Heart left ventricle (tissue), 16 donors: ENCODE measurements at places on chromosomes 1 and 21. TPM values are rescaled to one million over a fixed set of nuclear protein-coding genes. Genes with fewer than 3 reads are reported as not detected.
A peak's percentile ranks its signal among the peaks of the same experiment; 100 is the strongest.

DNA sequence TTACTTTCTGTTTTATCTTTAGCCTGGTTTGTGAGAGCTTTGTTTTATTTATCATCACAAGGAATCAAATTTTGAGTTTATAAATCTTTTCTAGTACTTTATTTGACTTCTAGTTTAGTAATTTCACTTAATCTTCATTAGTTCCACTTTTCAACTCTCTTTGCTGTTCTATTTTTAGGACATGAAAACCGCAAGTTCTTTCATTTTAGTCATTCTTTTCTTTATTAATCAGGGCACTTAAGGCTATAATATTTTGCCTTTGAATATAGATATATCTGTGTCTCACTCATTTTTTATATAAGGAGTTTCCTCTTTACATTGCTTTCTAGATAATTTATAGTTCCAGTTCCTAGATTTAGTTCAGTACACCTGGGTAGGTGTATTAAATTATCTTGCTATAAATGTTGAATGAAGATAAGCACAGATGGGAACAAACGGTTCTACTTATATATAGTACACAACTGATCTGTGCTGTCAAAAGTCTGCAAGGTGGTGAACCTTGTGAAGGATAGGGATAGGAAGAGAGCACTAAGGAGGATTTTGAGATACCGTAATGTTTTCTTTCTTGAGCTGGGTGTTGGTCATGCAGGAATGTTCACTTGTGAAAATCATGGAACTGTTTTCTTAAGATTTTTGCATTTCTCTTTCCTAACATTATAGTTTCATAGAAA, 402.3 kb downstream of the RYR2 start:
- no peak overlapping the region for H3K27ac ChIP-seq
- H3K4me1 ChIP-seq: peaks cover 6% of the 10 kb centered on the region
- no peaks in the 10 kb centered on the region for H3K36me3 ChIP-seq
- H3K27me3 ChIP-seq: no peaks in the 10 kb centered on the region
- DNase-seq: no peak

DNA sequence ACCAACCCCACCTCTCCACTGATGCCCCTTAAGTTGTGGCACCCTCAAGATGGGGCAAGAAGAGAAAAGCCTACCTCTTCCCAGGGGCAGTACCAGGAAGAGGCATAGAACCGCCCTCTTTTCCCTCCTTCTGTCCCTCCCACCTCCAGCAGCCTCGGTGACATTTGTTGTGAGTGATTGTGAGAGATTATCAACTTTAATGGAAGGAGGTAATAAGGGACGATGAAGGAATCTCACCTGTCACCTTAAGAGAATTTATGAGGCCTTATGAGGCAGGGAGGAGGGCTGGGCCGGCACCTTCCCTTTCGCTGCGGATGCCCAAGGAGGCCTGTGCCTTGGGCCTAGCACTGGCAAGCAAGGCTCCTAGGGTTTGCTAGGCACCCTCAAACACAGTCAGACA, 1.4 kb upstream of the ADGRB2 start:
- no peak overlapping the region for H3K27ac ChIP-seq
- H3K36me3 ChIP-seq: no peaks in the 10 kb centered on the region
- H3K4me1 ChIP-seq: peaks cover 40% of the 10 kb centered on the region
- DNase-seq: no peak

- no peaks in the 10 kb centered on the region for H3K36me3 ChIP-seq
- H3K27me3 ChIP-seq: no peaks in the 10 kb centered on the region
Measured at GRCh38 chr1:169546087-169546995, 39.9 kb downstream of the F5 start.

C1orf159 gene
- total RNA-seq: 4.4 TPM

DISP3 gene
- total RNA-seq: 0.08 TPM

AIRE gene
- total RNA-seq: not detected

- DNase-seq: no peak
- no peaks in the 10 kb centered on the region for H3K4me1 ChIP-seq
- H3K27me3 ChIP-seq: peaks cover 11% of the 10 kb centered on the region
- no peak overlapping the region for H3K4me3 ChIP-seq
Measured at GRCh38 chr1:17355898-17356297, 16.1 kb upstream of the PADI6 start.

DNA sequence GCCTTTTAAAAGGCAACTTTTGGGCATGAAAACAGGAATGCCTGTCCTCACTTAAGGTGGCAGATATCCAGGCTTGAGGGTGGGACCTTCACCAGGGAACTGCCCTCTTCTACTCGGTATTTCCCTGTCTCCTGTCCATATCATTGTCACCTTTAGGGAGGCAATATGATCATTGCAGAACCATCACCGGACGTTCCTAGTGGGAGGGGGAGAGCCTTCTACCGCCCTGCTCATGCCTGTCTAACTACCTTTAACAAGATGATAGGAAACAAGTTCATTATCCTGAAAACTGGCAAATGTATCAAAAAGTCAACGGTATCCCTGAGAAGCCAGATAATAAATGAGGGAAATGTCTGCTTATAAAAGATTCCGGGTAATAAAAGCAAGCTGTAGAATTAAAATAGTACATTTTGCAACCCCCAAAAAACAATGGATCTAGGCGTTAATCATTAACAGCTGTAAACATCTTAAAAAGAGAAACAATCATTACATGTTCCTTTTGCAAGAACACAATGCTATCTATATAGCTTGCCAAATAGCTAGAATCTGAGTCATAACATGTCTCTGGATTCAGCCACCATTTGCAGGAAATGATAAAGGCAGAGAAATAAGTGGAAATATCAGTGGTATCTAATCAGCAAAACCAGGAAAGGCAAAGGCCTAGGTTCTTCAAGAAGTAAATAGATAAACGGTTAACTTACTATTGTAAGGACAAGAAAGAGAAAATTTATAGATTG, 852.9 kb upstream of the ADGRL4 start:
- no peak overlapping the region for H3K4me3 ChIP-seq
- no peaks in the 10 kb centered on the region for H3K36me3 ChIP-seq
- no peaks in the 10 kb centered on the region for H3K4me1 ChIP-seq
- no peak for DNase-seq
- H3K27ac ChIP-seq: no peak overlapping the region

TMPRSS15 gene
- not detected for total RNA-seq

DNA sequence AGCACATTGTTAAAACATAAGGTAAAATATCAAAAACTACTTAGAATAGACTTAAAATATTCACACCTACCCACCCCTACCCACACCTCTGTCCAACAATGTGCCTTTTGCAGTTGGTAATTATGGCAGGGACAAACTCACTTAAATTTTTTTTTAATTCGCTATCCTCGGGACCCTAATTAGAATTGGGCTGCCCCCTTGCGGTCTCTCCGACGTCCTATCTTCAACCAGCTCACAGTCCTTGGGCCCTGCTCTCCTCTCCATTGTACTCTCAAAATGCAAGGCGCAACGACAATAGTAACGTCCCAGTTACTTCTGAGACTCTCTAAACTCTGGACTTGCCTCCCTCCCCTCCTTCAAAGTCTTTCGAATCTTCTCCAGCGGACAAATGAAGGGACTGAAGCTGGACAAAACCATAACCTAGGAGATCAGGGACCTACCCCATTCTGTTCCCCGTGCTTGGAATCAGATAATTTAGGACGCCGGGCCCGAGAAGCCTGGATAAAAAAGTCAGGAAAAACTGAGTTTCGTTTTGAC, 1.1 kb upstream of the CIART start:
- peak; percentile 71 for DNase-seq
- peaks cover 8% of the 10 kb centered on the region for H3K4me1 ChIP-seq
- H3K36me3 ChIP-seq: peaks cover 51% of the 10 kb centered on the region
- no peaks in the 10 kb centered on the region for H3K27me3 ChIP-seq

FAM72C gene
- total RNA-seq: 0.75 TPM

JAM2 gene
- 43.6 TPM for total RNA-seq

- no peaks in the 10 kb centered on the region for H3K36me3 ChIP-seq
- H3K4me3 ChIP-seq: peak overlapping the region; percentile 99
- H3K27ac ChIP-seq: peak overlapping the region; percentile 95
Measured at GRCh38 chr1:176206006-176206960, 803 bp downstream of the COP1 start.

SUCO gene
- 29.9 TPM for total RNA-seq

DNA sequence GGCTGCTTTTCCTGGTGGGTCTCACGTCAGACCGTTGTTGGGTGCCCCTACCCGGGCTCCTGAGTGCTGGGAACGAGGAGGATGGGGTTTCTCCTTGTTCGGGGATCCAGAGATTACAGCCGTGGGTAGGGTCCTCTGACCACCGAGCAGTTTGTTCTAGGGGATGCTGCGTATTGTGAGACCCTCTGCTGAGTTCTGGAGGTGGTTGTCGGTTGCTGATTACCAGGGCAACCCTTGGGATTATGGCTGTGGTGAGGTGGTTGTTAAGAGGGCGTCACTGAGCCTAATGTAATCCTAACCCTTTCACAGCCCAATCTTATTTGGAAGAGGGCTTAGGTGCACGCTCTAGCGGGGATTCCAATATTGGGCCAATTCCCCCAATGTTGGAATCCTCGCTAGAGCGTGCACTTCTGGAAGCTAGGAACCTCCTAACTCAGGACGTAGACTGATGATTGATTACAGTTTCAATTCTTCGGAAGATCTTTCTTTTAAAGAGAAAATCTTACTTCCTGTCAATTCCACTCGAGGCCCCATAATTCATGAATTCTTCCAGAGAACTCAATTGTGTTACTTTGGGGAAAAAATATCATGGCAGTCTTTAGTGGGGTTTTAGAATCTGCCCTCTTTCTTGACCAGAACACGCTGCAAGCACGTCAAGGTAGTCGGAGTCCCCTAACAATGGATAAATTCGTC, 483 bp downstream of the TCEANC2 start:
- no peaks in the 10 kb centered on the region for H3K27me3 ChIP-seq
- peak overlapping the region; percentile 88 for H3K27ac ChIP-seq
- H3K4me1 ChIP-seq: peaks cover 35% of the 10 kb centered on the region
- DNase-seq: no peak
- peak overlapping the region; percentile 95 for H3K4me3 ChIP-seq

GRCh38 chr21:17479606-17480005, 33.2 kb upstream of the CXADR start:
- no peaks in the 10 kb centered on the region for H3K36me3 ChIP-seq
- no peaks in the 10 kb centered on the region for H3K4me1 ChIP-seq
- DNase-seq: no peak
- no peak overlapping the region for H3K4me3 ChIP-seq
- no peak overlapping the region for H3K27ac ChIP-seq
- H3K27me3 ChIP-seq: no peaks in the 10 kb centered on the region

- H3K27ac ChIP-seq: peak overlapping the region; percentile 24
- peaks cover 22% of the 10 kb centered on the region for H3K4me1 ChIP-seq
- no peak overlapping the region for H3K4me3 ChIP-seq
- no peak for DNase-seq
- H3K36me3 ChIP-seq: peaks cover 82% of the 10 kb centered on the region
- H3K27me3 ChIP-seq: no peaks in the 10 kb centered on the region
Measured at GRCh38 chr1:149962039-149962647, 25.5 kb upstream of the MTMR11 start.

DNA sequence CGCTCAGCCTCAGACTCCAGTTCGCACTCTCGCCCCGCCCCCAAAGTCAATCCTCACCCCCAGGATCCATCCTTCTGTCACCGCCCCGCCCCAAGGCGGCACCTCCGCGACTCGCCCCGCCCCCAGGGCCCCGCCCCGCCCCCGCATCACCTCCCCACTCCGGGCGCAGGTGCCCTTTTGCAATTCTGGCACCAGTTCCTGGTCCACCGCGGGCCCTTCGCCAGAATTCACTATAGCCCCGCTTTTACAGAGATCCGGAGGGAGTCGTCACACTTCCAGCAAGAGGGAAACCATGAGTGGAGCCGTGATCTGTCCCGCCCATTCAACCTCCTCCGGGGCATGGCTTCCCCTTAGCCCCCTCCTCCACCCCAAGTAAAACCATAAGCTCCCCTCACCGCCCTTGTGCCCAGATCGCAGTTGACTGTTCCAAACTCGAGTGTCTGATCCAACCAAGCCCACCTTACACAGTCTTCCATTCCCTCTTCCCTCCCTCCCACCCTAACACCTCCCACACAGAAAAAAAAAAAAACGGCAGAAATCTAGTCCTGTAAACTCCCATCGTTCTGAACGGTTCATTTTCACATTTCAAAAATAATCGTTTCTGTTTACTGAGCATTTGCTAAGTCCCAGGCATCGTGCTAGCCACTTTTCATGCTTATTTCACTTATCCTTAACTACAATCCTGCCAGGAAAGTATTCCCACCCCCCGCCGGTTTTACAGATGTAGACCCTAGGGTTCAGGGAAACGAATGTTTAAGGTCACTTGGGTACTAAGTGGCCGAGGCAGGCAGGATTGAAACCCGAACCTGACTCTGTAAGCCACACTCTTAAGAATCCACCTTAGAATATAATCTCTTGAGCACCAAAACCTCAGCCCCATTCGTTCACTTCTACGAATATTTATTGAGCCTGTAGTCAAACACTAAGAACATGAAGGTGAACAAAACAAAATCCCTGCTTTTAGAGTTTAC, 1.3 kb upstream of the DNAJC16 start:
- peak overlapping the region; percentile 97 for H3K27ac ChIP-seq
- DNase-seq: no peak
- H3K36me3 ChIP-seq: peaks cover 14% of the 10 kb centered on the region
- peaks cover 34% of the 10 kb centered on the region for H3K4me1 ChIP-seq
- H3K27me3 ChIP-seq: no peaks in the 10 kb centered on the region

GRCh38 chr21:44271558-44272283, 10.0 kb upstream of the DNMT3L start:
- no peak overlapping the region for H3K27ac ChIP-seq
- DNase-seq: no peak
- H3K27me3 ChIP-seq: no peaks in the 10 kb centered on the region
- no peaks in the 10 kb centered on the region for H3K4me1 ChIP-seq

DNA sequence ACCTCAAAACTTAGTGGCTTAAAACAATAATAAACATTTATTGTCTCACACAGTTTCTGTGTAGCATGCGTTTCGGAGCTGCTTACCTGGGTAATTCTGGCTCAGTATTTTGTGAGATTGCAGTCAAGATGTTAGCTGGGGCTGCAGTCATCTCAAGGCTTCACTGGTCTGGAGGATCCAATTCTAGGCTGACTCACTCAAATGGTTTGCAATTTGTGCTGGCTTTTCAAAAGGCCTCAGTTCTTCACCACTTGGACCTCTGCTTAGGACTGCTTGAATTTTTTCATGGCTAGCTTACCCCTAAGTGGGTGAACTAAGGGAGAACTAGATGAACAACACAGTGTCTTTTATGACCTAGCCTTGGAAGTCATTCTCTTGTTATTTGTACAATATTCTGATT, 21.0 kb downstream of the XPR1 start:
- no peak overlapping the region for H3K4me3 ChIP-seq
- no peak overlapping the region for H3K27ac ChIP-seq
- no peaks in the 10 kb centered on the region for H3K4me1 ChIP-seq
- DNase-seq: no peak
- no peaks in the 10 kb centered on the region for H3K27me3 ChIP-seq
- no peaks in the 10 kb centered on the region for H3K36me3 ChIP-seq
